GM10248 (cell line): ENCODE measurements at places on chromosomes 4 and X.
A peak's percentile ranks its signal among the peaks of the same experiment; 100 is the strongest.

DNA sequence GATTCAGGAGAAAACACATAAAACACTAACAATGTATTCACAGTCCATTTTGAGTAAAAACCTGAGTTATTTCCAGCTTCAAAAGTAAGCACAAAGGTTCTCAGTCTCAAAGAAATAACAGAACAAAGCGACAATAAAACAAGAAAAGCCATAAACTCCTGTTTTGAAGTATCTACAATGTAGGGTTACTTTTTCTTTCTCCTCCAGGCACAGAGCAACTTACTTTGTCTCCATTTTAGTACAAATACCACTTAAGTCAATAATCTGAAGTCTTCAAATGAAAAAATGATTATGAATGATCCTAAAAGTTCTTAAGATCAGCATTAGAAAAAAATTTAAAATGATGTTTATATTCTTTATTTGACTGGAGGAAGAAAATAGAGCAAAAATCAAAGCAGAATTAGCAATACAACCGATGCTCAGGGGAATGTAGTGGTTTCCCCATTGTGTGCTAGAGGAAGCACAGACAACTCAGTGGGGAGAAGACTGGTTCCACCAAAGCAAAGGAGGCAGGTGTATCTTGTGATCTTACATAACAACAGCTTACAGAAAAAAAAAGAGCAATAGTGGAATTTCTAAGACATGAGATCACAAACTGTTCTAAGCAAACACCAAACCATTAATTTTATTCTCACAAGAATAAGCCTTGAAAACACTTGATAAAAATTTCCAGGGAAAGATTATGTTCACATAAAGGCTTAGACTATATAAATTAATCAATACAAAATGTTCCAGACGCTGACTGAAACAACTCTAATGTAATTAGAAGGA is 35.1 kb downstream of the EPHA5 start:
- DNase-seq, result no peak

DNA sequence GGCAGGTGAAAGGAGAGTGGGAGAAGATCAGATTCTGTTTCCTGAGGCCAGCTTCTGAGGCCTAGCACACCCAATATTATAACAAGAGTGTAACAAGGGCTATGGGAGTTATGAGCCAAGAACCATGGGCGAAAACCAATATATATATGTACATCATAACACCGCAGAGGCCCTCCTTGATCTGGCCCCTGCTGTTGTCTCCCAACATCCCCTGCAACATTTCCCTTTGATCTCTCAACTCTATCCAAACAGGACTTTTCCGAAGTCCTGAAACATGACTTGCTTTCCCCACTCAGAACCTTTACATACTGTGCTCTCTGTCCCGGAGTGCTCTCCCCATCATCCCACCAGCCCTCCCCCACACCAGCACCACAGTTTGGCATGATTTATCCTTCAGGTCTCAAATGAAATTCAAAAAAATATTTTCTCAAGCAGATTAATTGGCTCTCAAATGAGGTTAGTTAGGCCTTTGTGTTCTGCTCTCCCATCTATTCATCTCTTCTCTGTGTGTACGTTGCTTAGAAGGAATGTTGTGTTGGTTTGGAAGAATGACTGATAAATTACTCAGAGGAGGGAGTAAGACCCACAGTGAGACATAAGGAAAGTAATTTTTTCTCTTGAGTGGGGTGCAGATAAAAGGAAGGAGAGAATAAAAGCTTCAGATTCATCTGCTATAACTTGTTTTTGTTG is 58.1 kb upstream of the SMIM10 start:
- DNase-seq, result no peak

GRCh38 chr4:157265281-157265680 is 44.8 kb downstream of the GRIA2 start:
- DNase-seq, result no peak

DNA sequence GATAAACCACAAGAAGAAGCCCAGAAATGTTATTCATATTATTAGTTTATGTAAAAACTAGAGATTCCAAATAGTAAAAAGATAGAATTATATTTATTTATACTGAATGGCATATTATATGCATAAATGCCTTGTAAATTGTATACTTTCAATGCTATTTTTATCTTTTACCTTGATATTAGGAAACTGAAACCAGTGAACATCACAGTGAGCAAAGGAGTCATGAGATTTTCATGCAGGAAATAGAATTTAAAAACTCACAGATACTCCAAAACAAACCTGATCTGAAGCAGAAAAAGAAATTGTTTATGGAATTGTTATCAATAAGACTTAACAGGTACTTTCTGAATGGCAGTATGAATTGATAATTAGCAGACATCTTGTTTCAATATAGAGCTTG is 207.3 kb upstream of the CENPE start:
- no peak for DNase-seq

DNA sequence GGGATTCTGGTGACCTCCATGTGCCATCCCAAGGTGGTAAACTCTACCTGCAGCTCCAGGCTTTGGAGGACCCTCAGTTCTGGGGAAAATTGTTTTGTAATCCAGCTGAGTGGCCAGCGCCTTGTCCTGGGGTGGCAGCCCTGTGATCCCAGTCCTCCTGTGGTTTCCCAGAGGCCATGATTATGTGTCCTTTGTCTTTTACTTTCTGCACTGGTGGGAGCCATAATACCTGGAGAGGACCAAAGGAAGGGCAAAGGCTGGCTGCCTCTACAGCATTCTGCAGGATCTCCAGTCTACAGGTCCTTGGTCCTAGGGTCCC is 64.0 kb downstream of the NBDY start:
- no peak for DNase-seq

DNA sequence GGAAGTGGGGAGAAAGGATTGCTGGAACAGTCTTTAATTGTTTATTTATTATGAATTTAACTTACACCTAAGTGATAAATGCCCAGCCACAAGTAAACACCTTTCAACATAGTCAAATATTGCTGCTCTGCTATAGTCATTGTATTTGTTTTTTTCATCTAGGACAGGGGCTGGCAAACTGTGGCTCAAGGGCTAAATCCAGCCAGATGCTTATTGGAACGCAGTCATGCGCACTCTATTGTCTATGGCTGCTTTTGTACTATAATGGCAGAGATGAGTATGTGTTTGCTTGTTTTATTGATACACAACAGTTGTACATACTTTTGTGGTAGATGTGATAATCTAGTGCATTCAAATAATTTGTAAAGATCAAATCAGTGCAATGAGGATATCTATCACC is 95.3 kb downstream of the ZAR1 start:
- no peak for DNase-seq

GRCh38 chrX:13212191-13212651 is 107.6 kb downstream of the ATXN3L start:
- no peak for DNase-seq

DNA sequence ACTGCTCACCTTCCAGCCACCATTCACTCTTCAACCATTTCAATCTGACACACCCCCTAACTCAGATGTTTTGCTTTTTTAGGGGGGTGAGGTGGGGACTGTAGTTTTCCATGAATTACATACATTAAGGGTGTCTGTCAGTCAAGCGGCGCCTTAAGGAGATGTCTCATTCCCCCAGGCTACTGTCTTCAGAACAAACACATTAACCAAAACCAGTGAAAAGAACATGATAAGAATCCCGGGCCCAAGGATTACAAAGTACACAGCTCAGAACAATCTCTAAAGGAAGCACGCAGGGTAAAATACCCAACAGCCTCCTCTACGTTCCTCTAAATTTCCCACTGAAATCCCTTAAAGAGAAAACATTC is 62.5 kb upstream of the IRF2 start:
- DNase-seq, result no peak

DNA sequence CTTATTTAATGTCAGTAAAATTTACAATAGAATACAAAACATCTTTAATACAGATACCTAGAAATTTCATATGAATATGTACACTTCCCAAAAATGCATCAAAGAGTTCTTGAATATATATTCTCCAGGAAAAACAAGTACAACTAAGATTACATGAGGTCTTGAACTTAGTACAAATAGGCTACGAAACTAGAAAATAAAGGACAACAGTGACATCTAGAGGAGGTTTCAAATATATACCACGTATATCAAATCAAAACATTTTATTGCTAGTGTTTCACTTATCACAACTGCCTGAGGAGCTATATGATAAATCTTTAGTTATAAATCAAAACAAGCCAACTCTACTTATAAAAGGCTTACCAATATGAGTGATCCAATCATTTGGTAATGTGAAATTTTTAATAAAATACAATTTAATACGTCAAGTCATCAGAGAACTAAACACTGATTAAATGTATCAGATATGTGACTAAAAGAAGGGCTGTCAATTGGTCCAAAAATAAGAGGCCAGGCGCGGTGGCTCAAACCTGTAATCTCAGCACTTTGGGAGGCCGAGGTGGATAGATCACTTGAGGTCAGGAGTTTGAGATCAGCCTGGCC is 36.6 kb downstream of the ANAPC10 start:
- peak; percentile 22 for DNase-seq

DNA sequence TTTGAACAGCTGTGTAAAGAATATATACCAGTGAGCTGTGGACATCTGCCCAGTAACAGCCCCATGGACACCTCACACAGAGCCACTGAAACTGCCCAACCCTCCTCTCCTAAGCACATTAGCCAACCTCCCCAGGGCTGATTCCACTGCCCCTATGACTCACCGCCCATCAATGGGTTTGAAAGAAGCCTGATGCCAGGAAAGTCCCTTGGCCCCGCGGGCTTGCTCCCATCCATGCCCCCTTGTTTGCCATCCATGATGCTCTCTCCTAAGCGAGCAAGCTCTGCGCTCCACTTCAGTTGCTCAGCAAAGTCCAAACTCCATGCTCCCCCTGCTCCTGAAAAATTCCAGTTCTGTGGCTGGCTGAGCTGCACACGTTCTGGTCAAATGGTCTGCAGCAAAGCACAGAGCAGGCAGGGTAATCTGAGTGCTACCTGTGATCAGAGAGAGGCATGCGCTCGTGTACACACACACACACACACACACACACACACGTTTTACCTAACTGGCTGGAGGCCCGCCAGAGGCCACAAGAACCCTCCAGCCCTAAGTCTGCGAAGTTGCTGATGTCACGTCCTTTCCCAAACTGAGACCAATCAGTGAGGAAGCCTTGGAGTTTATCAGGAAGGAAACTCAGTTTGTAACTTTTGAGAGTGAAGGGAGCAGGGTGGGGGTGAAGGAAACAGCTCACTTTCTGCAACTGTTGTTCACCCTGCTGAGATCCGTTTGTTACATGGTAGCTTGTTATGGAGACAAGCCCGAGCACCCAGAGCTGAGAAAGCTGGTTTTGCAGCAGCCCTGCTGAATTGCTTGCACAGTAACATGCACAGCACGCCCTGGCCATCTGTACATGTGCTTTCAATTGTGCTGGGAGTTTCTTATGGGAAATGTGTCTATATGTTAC is at the start of gene ASB9:
TSS of gene ASB9 (minus strand) at position 466 of the 904 bp plus-strand sequence. CDS start at position 257, 209 bp downstream.
- DNase-seq, result no peak

GRCh38 chrX:30649859-30650258 is 3.4 kb upstream of the GK start:
- DNase-seq, result peak; percentile 24

DNA sequence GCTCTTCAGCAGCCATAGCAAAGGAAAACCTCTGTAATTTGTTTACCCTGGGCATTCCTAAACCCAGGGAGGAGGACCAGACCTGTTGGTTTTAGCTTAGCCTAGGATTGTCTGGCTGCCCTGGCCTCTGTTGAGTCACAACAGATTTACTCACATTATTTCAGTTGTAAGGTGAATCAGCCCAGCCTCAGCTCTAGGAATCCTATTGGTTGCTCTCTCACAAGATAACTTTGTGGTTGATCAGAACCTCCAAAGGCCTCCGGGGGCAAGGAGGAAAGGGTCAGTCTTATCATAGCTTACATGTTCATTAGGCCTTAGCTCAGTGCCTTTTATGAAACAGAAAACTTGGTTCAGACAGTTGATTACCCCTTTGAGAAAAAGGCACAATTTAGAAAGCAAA is 41.0 kb downstream of the PDK3 start:
- no peak for DNase-seq

DNA sequence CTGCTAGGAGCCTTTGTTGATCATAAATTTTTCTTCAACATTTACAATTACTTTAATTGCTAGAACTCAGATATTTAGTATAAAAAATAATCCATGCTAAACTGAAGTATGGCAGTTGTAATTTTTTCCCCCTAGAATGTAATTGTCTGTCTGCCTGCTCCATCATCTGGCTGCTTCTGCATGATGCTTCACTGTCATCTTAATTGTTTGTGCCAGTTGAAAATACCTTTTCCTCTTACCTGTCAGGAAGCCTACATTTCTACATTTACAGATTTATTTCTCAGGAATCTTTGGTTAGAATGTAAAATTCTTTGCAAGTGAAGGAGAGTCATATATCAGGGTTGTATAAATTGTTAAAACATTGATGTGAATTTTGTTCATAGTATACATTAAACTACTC is 348.6 kb downstream of the GRXCR1 start:
- no peak for DNase-seq

DNA sequence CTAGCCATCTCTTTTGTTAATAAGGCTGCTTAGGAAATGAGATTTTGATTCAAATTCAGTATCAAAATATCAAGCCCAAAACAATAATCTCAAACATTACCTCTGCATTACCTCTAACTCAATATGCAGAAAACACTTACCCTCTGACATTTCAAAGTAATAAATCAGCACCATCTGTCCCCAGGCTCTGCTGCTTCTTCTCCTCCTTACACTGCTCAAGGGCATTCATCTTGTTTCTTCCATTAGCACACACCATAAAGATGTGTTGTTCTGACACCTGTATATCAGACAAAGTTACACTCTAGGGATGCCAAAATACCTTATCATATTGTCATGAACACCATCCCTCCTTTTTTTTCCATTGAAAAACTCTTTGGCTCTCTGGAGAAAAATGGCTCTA is 1630.3 kb downstream of the RPA4 start:
- DNase-seq, result no peak

- no peak for DNase-seq
Measured at GRCh38 chr4:107625391-107625902, 94.6 kb downstream of the PAPSS1 start.
